ENCODE measurements at places on chromosomes 13 and 19. TPM values are rescaled to one million over a fixed set of nuclear protein-coding genes. Genes with fewer than 3 reads are reported as not detected.

GRCh38 chr13:96539791-96540190, 449.9 kb downstream of the HS6ST3 start:
- no peak for ATAC-seq

The SYNGR4 gene
- not detected for total RNA-seq

The ZNF99 gene
- under 0.01 TPM for total RNA-seq

The OLFM2 gene
- 21.9 TPM for total RNA-seq

All from gastroesophageal sphincter (tissue), 4 donors.